ENCODE measurements at places on chromosomes 6 and 20.

DNA sequence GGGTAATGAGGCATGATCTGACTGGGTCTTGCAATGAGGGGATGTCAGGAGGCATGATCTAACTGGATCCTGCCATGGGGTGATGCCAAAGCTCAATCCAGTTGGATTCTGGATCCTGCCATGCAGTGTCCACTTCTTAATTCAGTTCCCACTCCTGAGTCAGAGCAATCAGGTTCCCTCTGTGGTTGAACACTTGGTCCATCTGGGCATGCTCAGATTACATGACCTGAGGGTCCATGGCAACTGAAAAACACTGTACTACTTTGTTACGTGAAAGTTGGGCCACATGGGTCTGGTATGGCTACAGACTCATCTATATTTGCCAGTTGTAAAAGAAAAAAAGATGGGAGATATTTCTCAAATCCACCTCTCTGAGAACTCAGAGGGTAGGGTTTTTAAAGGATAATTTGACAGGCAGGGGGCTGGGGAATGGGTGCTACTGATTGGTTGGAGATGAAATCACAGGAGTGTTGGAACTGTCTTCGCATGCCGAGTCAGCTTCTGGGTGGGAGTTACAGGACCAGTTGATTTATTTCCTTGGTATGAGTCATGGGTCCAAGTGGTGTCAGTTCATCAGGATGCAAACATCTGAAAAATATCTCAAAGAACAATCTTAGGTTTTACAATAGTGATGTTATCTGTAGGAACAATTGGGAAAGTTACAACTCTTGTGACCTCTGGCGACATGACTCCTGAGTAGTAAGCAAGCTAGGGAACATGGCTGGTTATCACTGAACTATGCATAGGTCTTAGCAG lies 21.6 kb downstream of the C6orf163 start:
- DNase-seq, result peak; percentile 29

DNA sequence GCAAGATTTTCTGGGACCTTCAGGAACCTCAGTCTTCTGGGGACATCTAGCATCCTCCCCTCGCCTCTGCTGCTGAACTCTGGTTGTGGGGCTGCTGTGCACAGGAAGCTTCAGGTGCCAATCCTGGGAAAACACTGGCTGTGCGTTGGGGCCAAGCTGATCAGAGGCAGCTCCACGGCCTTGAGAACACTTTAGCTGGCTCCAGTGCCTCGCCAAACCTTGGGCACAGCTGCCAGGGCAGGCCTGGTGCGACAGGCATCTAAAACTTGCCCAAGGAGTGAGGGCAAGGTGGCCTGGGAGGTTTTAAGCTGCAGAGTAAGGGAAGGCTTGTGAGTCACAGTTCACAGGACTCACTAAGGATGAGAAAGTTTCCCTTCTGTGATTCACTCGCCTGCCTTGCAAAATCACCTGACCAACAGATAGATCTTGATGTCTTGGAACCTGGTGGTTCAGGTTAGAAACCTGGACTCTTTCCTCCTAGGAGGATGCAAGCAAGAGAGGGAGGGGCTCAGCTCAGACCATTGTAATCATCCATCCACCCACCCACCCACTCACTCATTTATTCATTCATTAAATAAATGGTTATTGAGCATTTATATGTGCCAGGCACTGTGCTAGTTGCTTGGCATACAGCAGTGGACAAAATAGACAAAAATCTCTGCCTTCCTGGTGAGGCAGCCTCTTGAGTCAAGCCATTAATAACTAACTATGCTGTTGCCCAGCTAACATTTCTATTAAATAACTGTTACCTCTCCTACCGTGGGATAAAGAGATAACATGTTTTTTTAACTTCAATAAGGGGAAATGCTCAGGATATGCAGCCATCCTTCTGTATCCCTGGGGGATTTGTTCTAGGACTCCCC lies 2.5 kb upstream of the SPATS1 start:
- peak; percentile 13 for DNase-seq

DNA sequence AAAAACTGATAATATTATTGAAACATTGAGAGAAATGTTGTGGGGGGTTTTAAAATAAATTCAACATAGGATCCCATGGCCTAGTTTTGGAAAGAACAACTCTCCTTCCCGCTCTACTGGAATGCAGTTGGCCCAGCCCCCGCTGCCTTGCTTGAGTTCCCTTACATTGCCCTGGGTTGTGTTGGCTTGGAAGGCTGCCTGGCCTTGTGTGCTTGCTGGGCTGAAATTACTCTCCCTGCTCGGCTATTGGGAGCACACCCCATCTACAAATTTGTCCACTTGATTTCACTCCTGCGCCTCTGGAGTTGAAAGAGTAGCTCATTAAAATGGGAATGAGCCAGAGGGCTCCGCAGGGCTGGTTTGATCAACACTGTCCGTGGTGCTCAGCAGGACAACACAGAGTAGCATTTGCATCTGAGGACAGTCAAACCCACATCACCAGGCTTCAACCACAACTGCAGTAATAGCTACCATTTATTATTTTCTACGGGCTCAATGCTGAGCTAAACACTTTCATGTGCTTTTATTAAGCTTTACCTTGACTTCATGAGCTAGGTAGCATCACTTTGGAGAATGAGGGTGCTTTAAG lies 35.2 kb downstream of the DOK5 start:
- DNase-seq, result no peak

- no peak for DNase-seq
These were observed 60.3 kb downstream of the KCNB1 start for GRCh38 chr20:49422161-49422560.

GRCh38 chr6:1059596-1059995 lies 252.3 kb upstream of the FOXQ1 start:
- DNase-seq, result no peak

GRCh38 chr6:119350202-119350951 lies 816 bp upstream of the MAN1A1 start:
- peak; percentile 33 for DNase-seq

- no peak for DNase-seq
These were observed 266.8 kb downstream of the ZFAND3 start for GRCh38 chr6:38086346-38086745.

- DNase-seq, result no peak
These were observed 15.9 kb upstream of the SPAG4 start for GRCh38 chr20:35599776-35600120.

DNA sequence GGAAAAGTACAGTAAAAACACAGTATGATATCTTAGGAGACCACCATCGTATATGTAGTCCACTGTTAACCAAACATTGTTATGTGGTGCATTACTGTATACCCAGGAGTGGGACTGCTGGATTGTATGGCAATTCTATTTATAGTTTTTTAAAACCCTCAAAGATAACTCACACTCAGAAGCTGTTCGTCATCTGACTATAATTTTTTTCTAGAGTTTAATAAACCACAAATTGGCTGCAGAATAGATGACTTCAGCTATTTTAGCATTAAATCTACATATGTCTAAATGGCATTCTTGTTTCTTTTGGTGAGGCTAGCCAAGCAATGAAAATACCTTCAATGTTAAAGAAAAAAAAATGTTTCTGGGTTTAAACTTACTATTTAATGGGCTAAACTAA lies 134.2 kb upstream of the BMP5 start:
- no peak for DNase-seq

DNA sequence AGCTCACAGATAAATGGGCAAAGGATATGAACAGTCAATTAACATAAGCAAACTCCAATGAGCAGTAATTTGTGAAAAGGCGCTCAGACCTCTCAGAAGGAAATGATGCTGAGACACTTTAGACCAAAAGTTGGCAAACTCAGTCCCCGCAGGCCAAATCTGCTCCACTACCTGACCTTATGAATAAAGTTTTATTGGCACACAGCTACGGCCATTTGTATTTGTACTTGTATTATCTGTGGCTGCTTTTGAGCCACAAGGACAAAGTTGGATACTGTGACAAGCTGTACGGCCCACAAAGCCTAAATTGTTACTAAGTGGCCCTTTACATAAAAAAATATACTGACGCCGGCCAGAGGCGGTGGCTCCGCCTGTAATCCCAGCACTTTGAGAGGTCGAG lies 167.0 kb downstream of the PREX1 start:
- DNase-seq, result no peak

GRCh38 chr6:98574984-98575383 lies 259.4 kb upstream of the POU3F2 start:
- no peak for DNase-seq

DNA sequence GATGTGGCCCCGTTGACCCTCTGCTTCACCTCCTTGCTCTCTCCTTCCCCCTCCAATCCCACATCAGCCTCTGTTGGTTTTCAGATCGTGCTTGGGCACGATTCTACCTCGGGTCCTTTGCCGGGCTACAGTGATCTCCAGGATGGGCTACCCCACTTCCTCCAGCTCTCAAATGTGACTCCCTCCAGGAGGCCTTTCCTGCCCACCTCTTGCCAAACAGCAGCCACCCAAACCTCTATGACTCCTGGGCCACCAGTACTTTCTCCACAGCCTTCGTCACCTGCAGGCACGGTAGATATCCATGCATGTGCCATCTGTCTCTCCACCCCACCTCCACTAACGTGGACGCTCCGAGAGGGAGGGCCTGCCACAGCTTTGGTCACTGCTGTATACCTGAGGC lies 55.9 kb upstream of the NXT1 start:
- DNase-seq, result no peak

DNA sequence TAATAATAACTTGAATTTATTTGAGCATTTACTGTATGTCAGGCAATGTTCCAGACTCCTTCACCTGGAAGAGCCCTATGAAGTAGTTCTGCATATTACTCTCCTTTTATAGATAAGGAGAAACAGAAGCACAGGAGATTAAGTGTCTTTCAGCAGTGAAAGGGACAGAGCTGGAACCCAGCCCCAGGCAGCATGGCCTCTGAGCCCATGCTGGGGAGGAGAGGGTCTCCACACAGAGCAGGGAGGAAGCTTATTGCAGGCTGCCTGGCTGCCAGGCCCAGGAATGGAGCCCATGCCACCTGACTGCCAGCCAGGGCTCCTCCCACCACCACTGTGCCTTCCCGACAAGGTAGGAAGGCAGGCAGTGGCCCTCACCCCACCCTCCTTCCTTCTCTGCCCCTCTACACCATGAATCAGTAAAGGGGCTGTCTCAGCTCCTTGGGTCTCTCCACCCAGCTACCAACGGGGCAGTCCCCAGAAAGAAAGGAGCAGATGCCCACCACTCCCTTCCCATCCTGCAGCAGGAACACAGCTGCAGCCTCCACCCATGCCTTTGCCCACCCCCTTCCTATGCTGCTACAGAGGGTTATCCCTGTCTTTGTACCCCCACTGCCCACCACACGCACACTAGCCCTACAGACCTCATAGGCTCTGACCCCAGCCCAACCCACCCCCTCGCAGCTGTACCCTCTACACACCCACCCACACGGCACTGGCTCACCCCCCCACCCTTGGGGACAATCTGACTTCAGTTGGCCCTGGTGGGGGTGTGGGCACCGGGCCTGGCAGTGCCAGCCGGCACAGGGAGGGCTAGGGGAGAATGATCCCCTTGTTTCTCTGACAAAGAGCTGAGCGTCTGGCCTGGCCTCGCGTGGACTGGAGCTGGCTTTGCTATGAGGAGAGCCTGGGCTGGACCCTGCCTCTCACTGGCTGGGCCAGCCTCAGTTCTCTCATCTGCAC lies 41.8 kb downstream of the TFEB start:
- no peak for DNase-seq

DNA sequence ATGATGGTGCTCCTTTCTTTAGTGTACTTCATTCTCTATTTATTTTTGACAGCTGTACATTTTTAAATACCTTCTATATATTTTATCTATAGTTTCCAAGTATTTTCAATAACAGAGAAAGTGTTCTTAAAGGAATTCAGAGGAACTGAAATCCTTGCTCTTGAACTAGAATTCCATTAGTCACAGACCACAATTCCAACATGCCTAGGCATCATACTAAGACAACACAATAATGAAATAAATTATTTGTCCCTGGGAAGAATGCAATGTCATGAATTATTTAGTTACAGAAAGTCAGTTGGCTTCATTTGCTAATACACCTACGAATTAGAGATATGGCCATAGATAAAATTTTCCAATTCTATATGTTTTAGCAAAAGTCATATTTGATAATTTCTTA lies 671.2 kb downstream of the EPHA7 start:
- no peak for DNase-seq

DNA sequence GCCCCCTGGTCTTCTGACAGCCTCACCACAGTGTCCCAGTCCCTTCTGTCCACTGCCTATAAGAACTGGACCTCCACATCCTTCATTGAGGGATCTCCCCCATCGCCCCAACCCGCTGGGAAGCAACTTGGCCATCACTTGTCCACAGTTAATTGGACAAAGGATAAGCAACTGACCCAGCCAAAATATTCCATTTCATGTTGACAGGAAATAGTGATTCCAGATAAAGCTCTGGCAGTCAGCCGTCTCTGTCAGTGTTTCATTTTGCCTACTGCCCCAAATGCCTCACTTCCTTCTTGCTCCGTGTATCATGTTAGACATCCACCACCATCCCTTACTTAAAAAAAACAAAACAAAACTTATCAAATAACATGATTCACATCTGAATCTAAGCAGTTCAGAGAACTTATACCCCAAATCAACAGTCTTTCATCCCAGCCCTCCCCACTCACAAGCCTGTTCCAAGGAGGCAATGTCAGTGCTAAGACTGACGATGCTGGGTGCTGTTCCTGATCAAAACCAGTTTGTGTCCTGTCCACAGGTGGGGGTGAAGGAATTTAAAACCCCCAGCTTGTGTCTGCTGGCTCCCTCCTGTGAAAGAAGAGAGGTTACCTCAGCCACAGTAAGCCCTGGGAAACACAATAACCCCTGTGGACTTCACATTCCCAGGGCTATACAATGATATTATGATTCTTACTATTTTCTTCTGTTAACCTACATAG lies 162.5 kb downstream of the WDR27 start:
- peak; percentile 64 for DNase-seq
